Brain microvascular endothelial cell (primary cell): ENCODE measurements at places on chromosomes 1 and 21.
A peak's percentile ranks its signal among the peaks of the same experiment; 100 is the strongest.

- no peak for DNase-seq
These were observed 641.3 kb upstream of the CHRM3 start for GRCh38 chr1:238745069-238745468.

DNA sequence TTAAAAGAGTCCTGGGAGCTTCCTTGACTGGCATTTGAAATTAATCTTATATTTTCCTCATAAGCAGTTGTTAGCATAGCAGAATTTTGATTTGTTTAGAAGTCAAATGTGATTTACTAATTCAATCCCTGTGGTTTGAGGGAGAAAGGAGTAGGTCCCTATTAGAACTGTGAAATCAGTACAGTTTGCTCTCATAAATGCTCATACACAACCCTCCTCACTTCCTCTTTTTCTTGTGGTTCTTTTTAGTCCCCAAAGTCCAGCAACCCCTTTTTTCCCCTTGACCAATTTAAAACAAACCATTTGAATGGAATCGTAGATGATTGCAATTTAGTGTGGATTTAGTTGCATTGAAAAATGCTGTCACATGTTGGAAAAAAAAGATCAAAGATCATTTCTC lies 9.2 kb upstream of the IFI44 start:
- DNase-seq: no peak

GRCh38 chr1:29767769-29768425 lies 531.6 kb downstream of the PTPRU start:
- DNase-seq: no peak

DNA sequence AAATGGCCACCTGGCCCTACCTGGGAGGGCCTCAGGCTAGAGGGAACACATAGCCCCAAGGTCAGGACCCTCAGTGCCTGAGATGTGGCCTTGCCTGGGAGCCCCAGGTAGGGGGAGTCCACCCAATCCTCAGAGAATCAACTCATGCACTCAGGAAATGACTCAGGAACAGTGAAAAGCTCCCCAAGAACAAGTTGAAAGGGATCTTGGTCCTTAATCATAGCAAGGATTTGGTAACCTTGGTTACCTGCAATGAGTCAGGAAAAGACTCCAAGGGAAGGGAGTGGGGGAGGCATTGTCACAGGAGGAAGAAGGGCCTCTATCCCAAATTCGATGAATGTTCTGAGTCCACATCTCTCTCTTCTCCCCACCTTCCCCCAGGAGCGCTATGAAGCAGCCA lies 17.0 kb downstream of the MAP7D1 start:
- DNase-seq: peak; percentile 61

DNA sequence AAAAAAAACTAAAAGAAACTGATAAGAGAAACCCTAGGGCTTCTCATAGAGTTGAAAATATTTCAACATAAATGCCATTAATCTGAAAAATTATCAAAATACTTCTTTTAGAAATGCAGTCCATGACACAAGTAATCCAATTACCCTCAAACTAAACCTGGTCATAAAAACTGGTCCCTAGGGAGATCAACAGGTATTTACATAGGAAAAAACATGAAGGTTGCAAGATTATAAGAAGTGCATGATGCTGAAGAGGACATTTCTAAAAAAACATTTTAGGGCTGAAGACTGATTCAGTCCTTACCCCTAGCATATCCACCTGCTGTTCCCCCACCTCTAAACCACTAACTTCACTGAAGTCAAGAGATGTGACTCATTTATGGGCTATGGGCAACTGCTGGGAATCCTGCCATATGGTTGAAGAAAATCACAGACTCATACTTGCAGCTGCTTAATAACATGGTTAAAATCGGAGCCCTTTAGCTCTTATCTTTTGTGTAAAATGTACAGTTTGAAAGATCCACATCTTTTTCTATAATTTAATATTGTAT lies 131.0 kb upstream of the RUNX1 start:
- DNase-seq: peak; percentile 55

GRCh38 chr1:72521659-72522058 lies 239.3 kb upstream of the NEGR1 start:
- no peak for DNase-seq

- no peak for DNase-seq
These were observed 1.5 kb downstream of the RPS6KA1 start for GRCh38 chr1:26530895-26531598.

DNA sequence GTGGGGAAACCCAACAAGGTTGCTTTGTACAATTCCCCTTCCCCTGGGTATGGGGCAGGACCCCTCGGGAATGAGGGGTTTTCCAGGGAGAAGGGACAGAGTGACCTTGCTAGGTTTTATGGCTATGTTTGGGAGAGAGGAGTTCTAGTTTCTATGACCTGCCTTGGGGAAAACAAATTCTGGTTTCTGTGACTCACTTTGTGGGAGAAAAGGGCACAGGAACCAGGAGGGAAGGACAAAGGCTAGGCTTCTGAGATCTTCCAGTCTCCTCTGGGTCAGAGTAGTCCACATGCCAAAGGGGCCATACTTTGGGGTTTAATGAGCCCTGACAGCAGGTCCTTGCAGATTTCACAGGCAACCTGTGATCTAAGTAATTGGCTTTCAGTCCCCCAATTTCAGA lies 5.5 kb upstream of the PTGER3 start:
- no peak for DNase-seq

- DNase-seq: no peak
These were observed 30.3 kb upstream of the ECE1 start for GRCh38 chr1:21320410-21321108.

- DNase-seq: no peak
These were observed 41.1 kb upstream of the SRP9 start for GRCh38 chr1:225736437-225737098.

GRCh38 chr1:241424480-241424971 lies 67.5 kb upstream of the RGS7 start:
- no peak for DNase-seq

- DNase-seq: no peak
These were observed 15.1 kb downstream of the THEMIS2 start for GRCh38 chr1:27887215-27888021.

DNA sequence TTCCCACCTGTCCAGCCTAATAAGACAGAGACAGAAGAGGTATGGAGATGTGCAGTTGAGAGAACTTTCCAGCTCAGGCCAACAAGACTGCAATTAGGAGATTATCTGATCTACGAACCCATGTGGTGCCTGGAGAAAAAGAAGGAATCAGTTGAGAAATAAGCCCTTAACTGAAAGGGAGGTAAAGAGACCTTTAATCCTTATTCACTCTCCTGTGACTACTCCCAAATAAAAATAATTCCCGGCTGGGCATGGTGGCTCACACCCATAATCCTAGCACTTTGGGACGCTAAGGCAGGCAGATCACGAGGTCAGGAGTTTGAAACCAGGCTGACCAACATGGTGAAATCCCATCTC lies 31.9 kb upstream of the SARS1 start:
- no peak for DNase-seq
